Nucleus accumbens (tissue), 56 donors: ENCODE measurements at places on chromosomes 6 and 20.

GRCh38 chr6:36933519-36933918, 21.0 kb upstream of the PI16 start:
- no peak for DNase-seq

- DNase-seq = no peak
These were observed 417.2 kb upstream of the SULF2 start for GRCh38 chr20:48202334-48203113.

DNA sequence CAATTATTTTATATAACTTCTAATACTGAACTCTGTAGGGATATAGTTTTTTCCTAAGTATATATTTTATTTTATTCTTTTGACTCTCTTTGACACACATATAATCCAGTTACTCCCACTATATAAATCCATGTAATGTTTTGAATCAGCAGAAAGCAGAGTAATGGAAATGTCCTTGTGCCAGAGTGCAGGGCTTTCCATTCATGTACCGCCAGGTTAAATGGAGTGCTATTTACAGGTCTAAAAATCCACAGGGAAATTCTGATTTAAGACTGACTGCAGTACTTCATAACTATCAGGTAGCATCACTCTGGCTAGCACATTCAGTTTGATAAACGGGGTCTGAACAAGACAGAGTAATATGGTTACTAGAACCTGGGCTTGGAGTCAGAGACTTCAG, 626.8 kb downstream of the COL12A1 start:
- DNase-seq = no peak

DNA sequence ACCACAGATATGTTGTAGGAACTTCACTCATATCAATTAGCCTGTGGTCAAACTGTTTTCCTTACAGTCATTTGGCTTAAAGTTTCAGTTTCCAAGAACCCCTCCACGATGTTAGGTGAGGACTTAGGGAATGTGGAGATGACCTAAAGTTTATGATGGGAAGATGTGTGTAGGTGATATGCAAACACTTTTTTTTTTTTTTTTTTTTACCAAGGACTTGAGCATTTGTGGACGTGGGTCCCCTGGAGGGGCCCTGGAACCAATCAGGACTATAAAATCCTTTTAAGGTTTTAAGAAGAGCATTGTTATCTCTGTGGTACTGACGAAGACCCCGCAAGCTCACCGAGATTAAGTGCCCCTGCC, 478 bp upstream of the MTHFD1L start:
- no peak for DNase-seq

- no peak for DNase-seq
These were observed 12.3 kb downstream of the C20orf173 start for GRCh38 chr20:35517125-35517524.

- no peak for DNase-seq
These were observed 735.0 kb downstream of the EPHA7 start for GRCh38 chr6:92684386-92684785.

- DNase-seq = peak; percentile 59
These were observed 8.0 kb downstream of the TP53RK start for GRCh38 chr20:46681032-46681854.

DNA sequence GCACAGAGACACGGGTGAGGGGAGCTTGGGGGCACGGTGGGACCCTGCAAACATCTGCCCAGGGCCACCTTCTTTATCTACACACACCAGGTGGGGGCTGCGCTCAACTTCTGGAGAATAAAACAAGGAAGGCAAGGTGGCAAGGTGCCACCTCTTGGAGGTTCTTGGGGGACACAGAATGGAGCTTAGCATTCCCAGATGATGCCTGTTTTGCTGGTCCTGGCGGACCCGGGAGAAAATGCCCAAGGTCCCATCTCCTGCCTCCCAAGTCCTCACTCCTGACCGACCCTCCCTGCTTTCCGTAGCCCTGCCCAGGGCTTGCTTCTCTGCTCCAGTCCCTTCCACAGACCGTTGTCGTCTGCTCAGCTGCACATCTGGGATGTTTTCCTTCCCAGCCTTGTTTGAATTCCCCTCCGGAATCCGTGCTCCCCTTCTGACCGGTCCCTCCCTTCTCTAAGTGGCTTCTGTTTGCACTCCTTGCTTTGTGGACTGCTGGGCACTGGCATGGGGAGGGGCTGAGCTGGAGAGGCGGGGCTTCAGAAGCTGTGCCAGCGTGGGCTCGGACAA, 13.1 kb downstream of the ITPR3 start:
- no peak for DNase-seq

GRCh38 chr6:132020138-132020581, 69.0 kb upstream of the CCN2 start:
- DNase-seq = no peak

GRCh38 chr6:80161434-80161833, 55.0 kb downstream of the BCKDHB start:
- no peak for DNase-seq

GRCh38 chr6:74115674-74116073, 419.7 kb downstream of the CD109 start:
- no peak for DNase-seq

DNA sequence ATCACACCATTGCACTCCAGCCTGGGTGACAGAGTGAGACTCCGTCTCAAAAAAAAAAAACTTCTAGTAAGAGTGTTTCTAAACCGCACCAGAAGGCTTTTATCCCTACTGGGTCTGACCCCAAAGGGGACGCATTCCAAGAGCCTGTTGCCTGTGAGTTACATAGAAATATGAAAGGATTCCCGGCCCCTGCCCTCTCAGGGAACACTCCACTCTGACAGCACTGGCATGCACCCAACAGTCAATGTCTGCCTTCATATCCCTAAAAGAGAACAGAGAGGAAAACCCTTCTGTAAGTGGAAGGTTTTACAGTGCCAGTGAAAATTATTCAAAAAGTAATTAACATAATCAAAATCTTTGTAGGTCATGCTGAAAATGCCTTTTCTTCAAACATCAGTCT, 117.1 kb upstream of the PTPRT start:
- no peak for DNase-seq

DNA sequence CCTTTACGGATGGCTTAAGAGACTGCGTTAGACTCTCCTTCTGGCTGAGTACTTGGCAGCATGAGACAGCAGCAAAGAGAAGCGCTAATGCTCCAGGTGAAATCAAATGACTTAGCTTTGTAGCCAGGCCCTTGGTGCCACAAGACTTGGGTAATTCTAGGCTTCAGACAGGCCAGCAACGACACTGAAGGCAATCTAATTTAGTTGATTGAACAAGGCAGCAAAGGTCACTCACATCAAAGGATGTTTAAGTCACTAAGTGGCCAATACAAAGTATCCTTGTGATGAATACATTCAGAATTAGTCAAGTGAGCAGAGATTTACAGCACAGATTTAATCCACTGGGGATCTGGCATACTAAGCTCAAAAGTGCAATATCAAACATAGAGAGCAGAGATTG, 113.2 kb downstream of the FAM83B start:
- no peak for DNase-seq

DNA sequence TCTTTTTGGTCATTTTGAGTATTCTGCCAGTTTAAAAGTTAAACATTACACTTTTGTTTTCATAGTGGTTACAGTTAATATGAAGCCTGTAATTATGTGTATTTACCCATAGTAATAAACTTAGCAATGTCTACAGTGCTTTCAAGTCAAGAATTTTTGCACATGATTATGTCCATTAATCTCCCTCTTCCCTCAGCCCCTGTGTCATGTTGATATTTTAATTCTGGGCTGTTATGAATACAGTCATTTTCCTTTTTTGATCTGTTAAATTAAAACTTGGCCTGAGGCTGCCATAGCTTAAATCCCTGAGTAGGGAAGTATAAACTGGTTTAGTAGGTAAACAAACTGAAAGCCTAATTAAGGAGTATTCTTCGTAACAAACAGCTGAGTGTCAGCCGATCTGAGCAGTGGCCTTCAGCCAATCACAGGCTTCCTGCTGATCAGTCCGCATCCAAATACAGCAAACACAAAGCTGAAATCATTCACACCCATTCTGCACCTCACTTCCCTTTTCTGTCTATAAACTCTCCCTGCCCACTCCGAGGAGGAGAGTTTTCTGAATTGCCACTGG, 9.5 kb upstream of the SFT2D1 start:
- no peak for DNase-seq

- no peak for DNase-seq
These were observed 349.0 kb downstream of the PRL start for GRCh38 chr6:21947731-21948386.

DNA sequence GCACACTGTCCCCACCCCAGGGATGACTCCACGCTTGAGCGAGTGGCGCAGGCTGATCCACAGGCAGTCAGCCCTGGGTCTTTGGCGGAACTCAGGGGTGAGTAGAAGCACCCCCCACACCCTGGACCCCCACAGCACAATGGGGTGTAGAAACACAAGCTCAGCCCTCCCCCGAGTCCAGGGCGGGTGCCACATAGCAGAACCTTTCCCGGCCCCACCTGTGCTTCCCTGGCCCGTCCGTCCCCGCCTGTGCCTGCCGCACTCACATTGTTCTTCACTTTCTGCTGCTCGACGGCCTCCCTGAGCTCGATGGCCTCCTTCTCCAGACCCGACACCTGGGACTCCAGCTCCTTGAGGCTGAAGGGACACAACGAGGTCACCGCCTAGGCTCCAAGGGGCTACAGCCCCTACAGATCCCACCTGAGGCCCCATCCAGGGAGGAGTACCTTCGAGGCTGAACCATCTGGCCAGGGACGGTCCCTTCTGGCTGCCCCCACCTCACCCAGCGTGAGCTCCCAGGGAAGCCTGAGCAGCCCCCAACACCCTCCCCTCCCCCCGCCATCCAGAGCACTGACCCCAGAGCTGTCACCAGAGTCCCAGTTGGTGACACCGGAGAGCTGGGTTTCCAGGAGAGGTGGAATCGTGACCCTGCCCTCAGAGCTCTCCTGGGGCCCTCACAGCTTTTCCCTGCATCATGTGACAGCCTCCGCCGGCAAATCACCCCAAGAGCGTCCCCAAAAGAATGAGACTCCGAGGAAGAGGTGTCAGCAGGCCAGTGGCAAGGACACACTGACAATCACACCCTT, 55.6 kb downstream of the DSTN start:
- no peak for DNase-seq

- DNase-seq = no peak
These were observed 98.3 kb upstream of the CHD6 start for GRCh38 chr20:41716436-41716835.

- DNase-seq = no peak
These were observed 306.0 kb downstream of the RNF144B start for GRCh38 chr6:18692929-18693685.

- DNase-seq = no peak
These were observed 50.8 kb downstream of the METTL24 start for GRCh38 chr6:110307368-110307767.

- no peak for DNase-seq
These were observed 1.0 kb upstream of the HCK start for GRCh38 chr20:32050851-32051556.

DNA sequence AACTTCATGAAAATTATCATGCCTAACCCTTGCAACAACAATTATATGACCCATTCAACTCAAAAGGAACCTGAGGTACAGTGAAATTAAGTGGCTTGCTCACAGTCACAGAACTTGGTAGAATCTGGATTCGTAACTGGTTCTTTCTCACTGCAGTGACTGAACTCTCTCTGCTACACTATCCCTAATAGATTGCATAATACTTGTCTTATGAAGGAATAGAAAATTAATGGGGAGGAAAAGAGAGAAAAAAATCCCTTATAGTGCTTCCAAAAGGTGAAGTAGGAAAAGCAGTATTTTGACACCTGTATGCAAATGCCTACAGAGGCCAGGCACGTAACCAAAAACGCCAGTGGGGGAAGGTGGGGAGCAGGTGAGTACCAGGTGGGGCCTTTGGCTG, 186.6 kb downstream of the LY86 start:
- DNase-seq = no peak

GRCh38 chr6:93317592-93317991, 101.8 kb downstream of the EPHA7 start:
- DNase-seq = no peak

DNA sequence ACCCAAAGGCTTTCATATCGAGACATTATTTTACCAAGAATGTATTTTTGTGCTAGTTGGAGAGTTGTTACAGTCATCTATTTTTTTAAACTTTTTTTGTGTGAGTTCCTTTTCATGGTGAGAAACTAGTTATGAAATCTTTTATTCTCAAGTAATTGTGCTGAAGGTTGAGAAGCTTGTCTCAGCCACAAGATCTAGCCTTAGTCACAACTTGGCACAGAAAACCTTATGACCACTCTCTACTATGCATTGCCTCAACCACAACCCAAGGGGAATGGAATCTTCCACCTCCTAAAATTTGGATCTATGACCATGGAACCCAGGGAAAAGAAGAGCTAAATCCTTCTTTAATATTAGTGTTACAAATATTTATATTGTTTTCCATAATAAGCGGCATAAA, 58.5 kb downstream of the HS3ST5 start:
- DNase-seq = no peak

GRCh38 chr6:13484138-13484708, 3.2 kb downstream of the GFOD1 start:
- DNase-seq = no peak

- peak; percentile 67 for DNase-seq
These were observed 20.1 kb downstream of the JAG1 start for GRCh38 chr20:10653599-10654249.

GRCh38 chr6:112929641-112930040, 582.5 kb downstream of the RFPL4B start:
- no peak for DNase-seq
